Stimulated activated CD4-positive, alpha-beta T cell treated with anti-CD3 and anti-CD28 coated beads, Interleukin-1b, Interleukin-23, amount 100 ng/mL, for 4 hours (primary cell): ENCODE measurements at places on chromosomes 5 and 9.

DNA sequence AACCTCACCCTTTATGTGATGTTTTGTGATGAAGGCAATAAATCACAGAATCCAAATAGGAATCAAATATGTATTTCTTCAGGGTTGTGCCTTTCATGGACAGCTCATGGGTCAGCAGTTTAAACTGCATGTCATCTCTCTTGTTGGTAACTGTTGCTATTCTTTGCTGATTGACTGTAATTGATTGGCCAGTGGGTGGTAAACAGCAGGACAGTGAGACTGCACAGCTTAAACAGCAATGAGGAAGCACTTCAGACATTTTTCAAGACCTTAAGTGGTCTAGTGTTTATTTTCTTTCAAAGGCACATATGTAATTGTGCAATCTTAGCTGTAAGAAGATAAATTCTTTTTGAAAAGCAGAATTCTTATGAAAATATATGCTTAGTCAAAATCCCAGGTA is 260.5 kb downstream of the COX7C start:
- DNase-seq: no peak

DNA sequence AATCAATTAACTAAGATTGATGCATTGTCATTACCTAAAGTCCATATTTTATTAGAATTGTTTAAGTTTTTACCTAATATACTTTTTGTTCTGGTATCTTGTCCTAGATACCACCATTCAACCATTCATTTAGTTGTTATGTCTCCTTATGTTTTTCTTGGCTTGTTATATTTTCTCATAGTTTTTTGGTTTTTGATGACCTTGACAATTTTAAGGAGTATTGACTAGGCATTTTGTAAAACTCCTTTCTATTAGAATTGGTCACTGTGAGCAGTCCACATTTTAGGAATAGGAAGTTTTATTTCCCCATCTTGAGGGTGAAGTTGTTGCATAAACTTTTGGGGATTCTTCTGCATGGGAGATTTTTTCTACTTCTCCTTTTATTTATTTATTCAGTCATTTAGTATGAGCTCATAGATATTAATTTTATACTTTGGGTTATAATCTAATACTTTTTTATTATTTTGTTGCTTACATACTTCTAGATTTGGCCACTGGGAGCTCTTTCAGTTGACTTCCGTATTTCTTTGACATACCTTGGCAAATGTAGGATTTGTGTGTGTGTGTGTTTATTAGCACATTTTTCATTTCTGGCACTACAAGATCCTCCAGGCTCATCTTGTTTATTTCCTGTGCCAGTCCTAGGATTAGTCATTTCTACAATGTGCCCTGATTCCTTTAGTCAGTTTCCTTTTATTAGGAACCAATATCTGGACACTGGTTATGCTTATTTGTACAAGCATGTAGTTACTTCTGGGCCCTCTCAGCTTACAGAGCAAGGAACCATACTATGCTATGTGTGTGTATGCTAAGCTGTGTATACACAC is 134.9 kb upstream of the CDKN2B start:
- no peak for DNase-seq

DNA sequence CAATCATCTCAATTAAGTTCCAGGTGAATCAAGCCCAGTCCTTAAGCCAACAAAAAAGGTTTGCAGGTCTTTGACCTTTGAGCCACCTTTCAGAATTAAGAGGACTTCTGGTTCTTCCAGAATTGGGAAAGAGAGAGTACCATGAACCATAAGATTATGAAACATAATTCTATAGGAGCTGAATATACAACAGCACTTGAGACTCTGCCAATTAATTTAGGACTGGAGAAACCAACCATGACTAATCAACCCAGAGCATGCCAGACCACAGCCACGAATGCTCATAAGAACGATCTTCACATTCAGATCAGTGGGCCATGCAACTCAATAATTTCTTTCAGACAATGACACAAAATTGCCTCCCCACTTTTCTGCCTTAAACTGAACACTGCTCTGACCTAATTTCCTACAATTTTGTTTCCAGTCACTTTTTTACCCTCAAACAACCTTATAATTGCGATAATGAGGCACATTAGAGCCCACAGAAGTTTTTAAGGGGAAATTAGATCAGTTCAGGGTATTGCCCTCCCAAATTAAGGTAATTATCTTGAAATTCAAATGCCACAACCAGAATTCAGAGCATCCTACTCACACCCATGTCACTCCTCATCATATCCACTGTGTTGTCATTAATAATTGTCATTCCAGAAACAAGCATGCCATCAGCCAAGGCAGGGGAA is 213.4 kb downstream of the ATPSCKMT start:
- no peak for DNase-seq

- DNase-seq: no peak
Observed at GRCh38 chr9:26292943-26293342, 599.7 kb downstream of the CAAP1 start.

DNA sequence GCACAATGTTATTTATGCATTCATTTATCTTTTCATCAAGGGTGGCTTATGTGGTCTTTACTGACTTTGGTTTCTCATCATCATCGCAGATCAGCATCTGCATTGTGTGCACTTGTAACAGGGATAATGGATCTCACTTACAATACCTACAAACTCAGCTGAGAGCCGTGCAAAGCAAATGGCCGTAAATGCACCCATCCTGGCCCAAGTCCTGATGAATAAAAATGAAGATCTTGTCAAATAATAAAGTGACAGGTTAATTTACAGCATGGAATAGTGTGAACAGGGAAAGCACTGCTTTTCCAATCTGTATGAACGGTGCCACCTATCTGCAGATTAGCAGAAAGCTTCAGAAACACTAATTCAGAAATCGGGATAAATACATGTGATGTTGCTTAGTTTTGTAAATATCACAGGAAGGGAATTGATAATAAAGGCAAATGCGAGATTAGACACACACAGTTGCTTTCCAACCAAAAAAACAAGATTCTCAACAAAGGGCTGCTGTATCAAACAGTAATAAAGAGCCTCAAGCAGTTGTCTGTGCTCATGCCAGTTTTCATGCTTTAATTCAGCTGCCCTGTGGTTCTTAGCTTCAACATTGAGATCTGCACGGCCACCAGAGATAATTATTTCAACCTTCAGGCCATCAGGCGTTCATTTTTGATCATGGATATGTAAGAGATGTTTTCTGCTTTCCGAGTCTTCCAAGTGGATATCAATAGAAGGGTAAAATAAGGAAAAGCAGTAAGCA is 153.4 kb upstream of the POU5F2 start:
- DNase-seq: no peak

GRCh38 chr9:136784249-136784996 is 6.7 kb upstream of the TMEM141 start:
- no peak for DNase-seq

DNA sequence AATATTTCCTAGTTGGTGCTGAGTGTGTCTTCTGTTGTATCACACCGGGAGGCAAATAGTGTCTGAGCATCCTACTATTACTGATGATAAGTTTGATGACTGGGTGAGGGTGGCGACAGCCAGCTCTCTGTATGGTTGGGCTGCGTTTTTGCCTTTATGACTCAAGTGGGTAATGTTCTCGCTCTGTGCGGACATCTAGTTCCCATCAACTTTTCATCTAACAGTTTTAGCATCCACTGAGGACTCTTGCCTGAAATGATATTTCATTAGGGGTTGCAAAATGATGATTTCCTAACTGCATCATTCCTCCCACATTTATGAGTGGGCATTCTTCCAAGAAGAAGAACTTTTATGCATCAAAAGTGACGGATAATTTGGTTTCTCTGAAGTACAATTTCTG is 26.5 kb downstream of the HMCN2 start:
- no peak for DNase-seq
